ENCODE measurements at places on chromosomes 7 and 10.
A peak's percentile ranks its signal among the peaks of the same experiment; 100 is the strongest.

DNA sequence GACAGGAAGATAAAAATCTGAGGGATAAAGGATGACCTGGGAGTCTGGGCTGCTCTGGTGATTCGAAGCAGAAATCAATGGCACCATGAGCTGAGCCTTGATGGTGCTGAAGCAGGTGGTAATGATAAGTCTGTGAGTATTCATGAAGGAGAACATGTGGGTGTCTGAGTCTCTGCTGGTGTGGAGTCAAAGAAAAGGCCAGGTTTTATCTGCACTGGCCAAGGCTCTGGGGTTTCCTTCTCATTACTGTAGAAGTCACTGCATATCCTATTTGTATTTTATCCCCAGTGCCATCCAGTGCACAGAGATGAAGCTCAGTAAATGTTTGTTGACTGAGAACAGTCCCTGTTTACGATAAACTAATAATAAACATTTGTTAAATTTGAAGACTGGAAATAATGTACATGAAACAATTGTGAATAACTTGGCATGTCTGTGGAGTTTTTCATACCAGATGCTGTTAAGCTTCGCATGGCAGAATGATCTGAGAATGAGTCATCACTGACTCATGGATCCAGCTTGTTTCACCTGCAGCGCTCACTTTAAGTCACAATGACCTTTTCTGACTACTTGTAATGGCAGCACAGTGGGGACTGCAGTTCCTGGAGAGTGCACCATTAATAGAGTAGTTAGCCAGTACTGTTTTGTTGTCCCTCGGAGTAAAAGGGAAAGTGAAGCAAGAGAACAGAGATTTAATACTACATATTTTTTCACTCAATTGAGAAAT is 538.5 kb downstream of the HTR7 start:
- DNase-seq = no peak

- DNase-seq = no peak
These were observed 178.0 kb upstream of the IGFBP3 start for GRCh38 chr7:46099076-46099475.

GRCh38 chr7:127897704-127898454 is 133.4 kb downstream of the LRRC4 start:
- no peak for DNase-seq

- no peak for DNase-seq
These were observed 36.3 kb downstream of the STRA8 start for GRCh38 chr7:135269921-135270320.

GRCh38 chr7:44223362-44224079 is 22.7 kb downstream of the YKT6 start:
- no peak for DNase-seq

DNA sequence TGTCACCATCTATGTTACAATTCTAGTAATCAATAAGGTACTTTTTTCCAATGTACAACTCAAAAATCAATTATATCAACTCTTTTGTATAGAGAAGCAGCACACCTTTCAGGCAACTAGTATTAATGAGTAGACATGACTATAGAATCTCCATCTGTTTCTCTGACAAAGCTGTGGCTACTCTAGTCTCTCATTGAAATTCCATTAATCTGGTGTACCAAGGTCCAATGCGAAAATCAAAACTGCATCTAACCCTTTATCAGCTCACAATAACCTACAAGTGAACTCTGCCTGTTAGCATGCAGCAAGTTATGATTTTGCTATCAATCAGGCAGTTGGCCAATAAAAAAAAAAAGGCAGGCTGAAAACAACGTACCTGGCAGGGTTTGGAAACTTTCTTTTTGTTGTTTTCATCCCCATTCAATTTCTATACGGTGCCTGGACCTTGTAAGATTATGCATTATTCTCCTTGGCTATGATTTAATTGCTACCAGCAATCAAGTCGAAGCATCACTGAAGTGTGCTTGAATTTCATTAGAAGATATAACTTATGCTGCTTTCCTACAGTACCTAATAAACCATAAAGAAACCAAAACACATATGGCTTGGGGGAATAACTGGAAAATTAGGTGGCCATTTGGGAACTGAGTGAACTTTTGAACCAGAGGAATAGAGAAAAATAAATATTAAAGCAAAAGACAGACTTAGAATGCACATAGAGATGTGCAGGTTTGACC is 23.2 kb downstream of the SKAP2 start:
- DNase-seq = no peak

- DNase-seq = no peak
These were observed 13.8 kb upstream of the TMEM120A start for GRCh38 chr7:76008156-76008687.

DNA sequence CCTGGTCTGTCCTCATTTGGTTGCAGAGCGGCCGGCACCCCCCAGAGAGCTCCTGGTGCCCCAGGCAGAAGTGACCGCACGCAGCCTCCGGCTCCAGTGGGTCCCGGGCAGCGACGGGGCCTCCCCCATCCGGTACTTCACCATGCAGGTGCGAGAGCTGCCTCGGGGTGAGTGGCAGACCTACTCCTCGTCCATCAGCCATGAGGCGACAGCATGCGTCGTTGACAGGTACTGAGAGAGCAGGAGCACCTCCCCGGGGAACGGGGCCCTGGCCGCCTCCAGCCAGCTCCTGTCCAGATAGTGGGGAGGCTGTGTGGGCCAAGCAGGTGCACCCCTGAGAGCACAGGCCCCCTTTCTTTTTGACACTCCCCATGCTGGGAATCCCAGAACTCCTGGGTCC is 532.9 kb upstream of the FOXK1 start:
- no peak for DNase-seq

GRCh38 chr7:150965273-150965830 is 12.8 kb downstream of the KCNH2 start:
- no peak for DNase-seq

- DNase-seq = no peak
These were observed 174.8 kb downstream of the DKK1 start for GRCh38 chr10:52488606-52489485.

- DNase-seq = no peak
These were observed 24.3 kb downstream of the PLEKHS1 start for GRCh38 chr10:113775686-113776294.

- DNase-seq = no peak
These were observed 34.6 kb downstream of the ZEB1 start for GRCh38 chr10:31353574-31353973.

- DNase-seq = no peak
These were observed 218.1 kb downstream of the MAD1L1 start for GRCh38 chr7:2014391-2015241.

GRCh38 chr7:30778255-30779025 is 7.2 kb downstream of the MINDY4 start:
- DNase-seq = no peak

- no peak for DNase-seq
These were observed 168.6 kb upstream of the ETV1 start for GRCh38 chr7:14158111-14158510.

- DNase-seq = no peak
These were observed 499 bp downstream of the GAL3ST4 start for GRCh38 chr7:100167912-100168323.

DNA sequence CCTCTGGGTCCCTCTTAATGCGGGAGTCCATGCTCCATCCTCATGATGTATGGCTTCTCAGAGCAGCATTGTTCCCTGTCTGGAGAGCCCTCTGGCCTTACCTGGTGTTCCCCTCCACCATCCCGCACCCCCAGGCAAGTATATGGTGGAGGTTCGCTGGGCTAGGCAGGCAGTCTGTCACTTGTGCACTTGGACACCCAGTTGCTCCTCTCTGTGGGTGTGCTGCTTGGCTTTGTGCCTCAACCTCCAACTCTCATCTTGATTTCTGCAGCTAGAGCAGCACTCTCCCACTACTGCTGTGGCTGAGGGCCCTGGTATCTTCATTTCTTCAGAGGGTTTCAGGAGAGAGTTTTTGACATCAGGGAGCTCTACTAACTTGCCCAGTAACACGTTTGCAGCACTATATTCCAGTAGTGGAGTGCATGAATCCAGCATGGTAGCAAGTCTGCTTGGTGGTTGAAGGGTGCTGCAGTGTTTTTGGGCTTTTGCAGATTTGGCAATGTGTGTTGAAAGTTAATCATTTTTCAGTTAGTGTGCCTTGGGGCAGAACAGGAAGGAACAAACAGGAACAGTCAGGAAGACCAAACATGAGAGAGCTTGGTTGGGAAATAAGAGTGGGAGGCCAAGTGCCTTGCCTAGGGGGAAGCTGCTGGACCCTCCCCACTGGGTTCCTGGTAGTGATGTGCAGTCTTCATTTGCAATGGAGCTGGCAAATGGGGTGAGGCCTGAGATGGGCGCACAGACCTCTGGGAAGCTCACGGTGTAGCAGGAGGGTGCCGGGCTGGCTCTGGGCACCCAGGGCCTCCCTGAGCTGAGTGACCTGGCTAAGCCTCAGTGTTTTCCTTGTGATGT is 37.4 kb downstream of the TSPAN14 start:
- DNase-seq = no peak

DNA sequence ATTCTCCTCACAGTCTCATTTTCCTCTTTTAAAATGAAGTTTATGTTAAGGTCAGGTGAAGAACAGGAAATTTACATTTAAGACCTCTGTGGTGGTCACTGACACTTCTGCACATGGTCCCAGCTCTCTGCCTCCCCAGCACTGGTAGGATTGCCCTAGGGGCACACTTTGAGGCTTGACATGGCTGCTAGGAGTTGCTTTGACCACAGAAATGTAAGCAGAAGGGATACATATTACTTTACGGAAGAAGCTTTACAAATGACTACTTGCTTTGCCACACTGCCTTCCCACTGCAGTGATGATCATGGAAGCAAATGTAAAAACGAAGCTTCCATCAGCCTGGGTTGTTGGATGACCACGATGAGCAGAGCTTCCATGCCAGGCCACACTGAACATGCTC is 53.1 kb upstream of the RSU1 start:
- DNase-seq = no peak

DNA sequence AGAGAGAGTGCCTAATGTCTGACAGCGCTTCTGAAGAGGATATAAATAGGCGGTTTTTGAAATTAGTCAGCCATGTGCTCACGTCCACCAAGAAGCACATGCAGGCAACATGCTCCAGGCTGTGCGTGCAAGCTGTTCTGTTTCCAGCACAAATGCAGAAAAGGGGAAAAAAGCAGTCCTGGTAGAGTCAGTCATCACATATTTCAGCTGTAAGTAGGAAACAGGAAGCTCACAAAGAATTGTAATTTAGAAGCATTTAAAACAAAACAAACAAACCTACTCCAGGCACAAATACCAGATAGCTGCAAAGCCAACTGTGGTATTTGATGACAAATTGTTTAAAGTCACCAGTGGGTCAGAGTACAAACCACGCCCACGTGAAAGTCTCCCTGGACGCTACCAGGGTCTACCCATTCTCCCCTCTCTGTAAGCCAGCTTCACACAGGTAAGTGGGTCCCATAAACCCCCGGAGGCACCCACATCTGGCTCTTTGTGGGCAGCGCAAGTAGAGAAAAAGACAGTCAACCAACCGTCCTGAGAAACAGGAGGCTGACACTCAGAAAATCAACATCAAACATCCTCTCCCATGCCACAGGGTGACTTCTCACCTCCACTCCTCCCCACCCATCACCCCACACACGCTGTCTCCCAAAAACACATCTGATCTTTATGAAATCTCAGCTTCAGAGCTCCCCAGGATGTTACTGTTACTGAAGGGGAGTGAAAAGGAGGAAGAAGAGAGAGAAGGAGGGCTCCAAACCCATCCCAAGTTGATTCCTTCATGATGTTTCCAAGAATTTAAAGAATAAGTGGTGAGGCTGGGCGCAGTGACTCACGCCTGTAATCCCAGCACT is 186.4 kb downstream of the FAM107B start:
- DNase-seq = peak; percentile 32

Measured in activated gamma-delta T cell treated with Interleukin-2 at 50 U/mL for 16 hours (primary cell).